ENCODE measurements at places on chromosomes 4 and X. TPM values are rescaled to one million over a fixed set of nuclear protein-coding genes. Genes with fewer than 3 reads are reported as not detected.
A peak's percentile ranks its signal among the peaks of the same experiment; 100 is the strongest.

The TRPC3 gene
- total RNA-seq = 0.36 TPM

The FAT4 gene
- 46.2 TPM for total RNA-seq

The MAGEB1 gene
- not detected for total RNA-seq

The VMA21 gene
- total RNA-seq = 26.2 TPM

The RAB33A gene
- not detected for total RNA-seq

The MAGEA1 gene
- total RNA-seq = not detected

DNA sequence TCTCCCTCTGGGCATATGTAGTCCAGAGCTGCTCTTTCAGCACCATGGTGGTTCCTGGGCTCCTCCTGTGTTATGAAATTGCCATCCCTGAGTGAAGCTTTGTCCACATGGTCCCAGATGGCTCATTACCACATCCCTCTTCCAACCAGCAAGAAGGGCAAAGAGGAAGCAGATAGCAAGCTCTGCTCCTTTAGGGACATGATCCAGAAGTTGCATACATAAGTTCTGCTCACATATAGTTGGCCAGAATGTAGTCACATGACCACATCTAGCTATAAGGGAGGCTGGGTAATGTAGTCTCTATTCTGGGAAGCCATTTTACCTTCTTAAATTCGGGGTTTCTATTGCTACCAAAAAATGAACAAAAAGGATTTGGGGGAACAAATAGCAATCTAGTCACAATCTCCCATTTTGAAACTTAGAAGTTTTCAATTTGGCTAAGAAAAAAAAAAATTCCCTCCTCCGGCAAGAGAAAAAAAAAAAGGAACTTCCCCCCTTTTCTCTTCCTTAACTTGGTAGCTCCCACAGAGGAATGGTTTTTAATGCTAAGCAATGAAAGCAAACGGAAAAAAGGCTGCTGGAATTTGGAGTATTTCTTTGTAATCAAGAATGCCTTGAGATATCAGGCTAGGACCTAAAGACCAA, 88.2 kb upstream of the USP9X start:
- DNase-seq = no peak

GRCh38 chrX:151753313-151754046, 18.9 kb downstream of the CNGA2 start:
- DNase-seq = peak; percentile 70

DNA sequence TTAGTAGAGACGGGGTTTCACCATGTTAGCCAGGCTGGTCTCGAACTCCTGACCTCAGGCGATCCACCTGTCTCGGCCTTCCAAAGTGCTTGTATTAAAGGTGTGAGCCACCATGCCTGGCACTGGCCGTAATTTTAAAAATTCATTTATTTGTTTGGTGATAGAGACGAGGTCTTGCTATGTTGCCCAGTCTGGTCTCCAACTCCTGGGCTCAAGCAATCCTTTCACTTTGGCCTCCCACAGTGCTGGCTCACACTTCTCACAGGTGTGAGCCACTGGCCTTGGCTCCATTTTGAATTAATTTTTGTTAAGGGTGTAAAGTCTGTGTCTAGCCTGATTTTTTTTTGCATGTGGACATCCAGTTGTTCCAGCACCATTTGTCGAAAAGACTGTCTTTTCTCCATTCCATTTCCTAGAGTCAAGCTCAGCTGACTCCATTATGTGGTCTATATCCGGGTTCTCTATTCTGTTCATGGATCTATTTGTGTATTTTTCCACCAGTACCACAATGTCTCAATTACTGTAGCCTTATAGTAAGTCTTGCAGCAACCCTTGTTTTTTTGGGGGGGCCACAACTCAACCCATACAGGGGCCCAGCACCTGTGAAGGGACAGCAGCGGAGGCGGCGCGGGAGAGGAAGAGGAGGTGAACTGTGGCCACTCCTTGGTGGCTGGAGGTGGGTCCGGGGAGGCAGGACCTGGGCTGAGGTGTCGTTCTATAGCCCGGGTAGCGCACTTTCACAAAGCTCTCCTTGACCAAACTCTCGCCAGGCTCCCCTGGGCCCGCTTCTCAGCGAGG, 1.5 kb upstream of the NSD2 start:
- no peak for DNase-seq

- no peak for DNase-seq
Measured at GRCh38 chr4:186931519-186931918, 207.9 kb upstream of the FAT1 start.

Measured in sigmoid colon (tissue), 7 donors.